Endothelial cell of umbilical vein (primary cell): ENCODE measurements at places on chromosomes 1 and 21.

GRCh38 chr1:204041232-204041767 lies 31.6 kb upstream of the SOX13 start:
- DNase-seq = no peak

GRCh38 chr1:207828046-207828445 lies 76.2 kb downstream of the CD46 start:
- DNase-seq = no peak

GRCh38 chr1:197305925-197306324 lies 37.9 kb downstream of the CRB1 start:
- no peak for DNase-seq

DNA sequence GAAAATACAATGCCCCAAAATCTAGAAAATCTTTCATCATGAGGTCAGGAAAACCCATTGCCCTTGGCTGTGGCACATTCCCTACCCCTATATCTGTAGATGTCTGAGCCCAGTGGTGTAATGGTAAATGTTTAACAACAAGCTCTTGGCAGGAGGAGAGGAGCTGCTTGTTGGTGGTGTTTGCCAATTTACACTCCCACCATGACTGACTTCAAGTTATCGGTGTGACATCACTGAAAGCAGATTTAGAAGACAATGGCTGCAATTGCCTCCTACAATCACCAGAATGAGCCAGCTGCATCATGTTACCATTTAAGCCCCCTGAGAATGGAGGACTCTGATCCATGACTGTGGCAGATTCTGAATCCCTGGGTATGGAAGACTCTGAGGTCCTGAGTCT lies 70.9 kb downstream of the SDC3 start:
- DNase-seq = no peak

DNA sequence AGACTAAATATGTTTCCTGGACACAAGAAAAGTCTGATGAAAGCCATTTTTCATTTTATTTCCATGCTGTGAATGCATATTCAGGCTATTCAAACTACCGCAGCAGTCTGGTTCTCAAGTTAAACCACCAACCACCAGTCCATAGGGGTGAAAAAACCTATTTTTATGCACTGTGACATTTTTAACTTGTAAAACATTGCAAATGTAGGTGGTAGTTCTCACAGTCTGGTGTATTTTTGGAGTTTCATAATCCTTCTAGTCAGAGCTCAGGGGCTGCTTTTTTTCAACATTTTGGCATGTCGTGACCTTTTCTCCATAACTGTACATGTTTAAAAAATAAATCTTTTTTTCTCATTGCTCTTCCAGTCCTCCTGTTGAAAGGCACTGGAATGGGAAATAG lies 907.6 kb upstream of the ADGRL2 start:
- no peak for DNase-seq

DNA sequence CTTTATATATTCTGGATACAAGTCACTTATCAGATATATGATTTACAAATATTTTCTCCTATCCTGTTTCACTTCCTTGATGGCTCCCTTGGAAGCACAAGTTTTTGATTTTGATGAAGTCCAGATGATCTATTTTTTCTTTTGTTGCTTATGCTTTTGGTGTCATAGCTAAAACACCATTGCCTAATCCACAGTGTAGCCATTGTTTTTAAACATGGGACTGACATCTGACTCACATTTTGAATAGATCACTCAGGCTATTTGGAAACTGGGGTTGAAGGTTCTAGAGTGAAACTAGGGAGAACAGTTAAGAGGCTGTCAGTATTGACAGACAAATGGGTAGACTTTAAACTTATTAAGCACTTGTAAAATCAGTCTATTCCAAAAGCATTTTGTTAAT lies 16.6 kb downstream of the AK4 start:
- DNase-seq = no peak

DNA sequence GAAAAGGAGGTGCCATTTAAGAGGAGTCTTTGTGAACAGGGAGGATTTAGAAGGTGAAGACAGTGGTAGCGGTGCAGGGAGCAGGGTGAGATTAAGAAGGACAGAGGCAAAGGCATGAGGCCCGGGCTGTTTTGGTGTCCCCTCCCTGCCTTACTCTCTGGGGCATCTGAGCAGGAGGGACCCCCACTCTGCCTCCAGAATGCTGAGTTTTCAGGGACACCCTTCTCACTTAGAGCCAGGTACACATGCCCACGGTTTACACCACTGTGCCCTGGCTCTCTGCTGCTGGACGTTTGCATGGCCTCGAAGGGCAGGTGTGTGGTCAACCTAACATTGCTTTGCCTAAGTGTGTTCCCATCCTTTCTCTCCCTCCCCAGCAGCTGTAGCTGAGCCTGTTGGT lies 20.5 kb upstream of the PARP1 start:
- no peak for DNase-seq

- DNase-seq = no peak
These were observed 55.2 kb upstream of the KCNJ6 start for GRCh38 chr21:37971390-37971950.

GRCh38 chr1:54499360-54500106 lies 48.5 kb upstream of the ACOT11 start:
- peak; percentile 43 for DNase-seq

DNA sequence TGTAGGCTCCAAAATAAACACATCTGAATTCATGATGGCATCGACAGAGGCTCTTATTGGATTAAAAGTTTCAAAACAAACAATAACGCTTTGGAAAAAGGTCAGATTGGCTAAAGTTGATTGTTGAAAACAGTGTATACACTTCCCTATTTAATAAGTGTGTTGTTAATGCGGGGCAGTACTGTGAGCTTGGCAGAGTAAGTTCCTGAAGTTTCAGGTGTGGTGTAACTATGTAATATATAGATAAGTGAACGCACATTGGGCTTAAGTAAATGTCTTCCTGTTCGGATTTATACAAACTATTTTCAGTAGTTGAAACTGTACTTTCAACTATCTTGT lies 810 bp downstream of the ZBTB37 start:
- peak; percentile 88 for DNase-seq

GRCh38 chr1:177208920-177209319 lies 38.2 kb downstream of the BRINP2 start:
- no peak for DNase-seq

- DNase-seq = no peak
These were observed 60.7 kb downstream of the CDC14A start for GRCh38 chr1:100413035-100413434.

- no peak for DNase-seq
These were observed 31.2 kb upstream of the SYNC start for GRCh38 chr1:32733582-32734321.

DNA sequence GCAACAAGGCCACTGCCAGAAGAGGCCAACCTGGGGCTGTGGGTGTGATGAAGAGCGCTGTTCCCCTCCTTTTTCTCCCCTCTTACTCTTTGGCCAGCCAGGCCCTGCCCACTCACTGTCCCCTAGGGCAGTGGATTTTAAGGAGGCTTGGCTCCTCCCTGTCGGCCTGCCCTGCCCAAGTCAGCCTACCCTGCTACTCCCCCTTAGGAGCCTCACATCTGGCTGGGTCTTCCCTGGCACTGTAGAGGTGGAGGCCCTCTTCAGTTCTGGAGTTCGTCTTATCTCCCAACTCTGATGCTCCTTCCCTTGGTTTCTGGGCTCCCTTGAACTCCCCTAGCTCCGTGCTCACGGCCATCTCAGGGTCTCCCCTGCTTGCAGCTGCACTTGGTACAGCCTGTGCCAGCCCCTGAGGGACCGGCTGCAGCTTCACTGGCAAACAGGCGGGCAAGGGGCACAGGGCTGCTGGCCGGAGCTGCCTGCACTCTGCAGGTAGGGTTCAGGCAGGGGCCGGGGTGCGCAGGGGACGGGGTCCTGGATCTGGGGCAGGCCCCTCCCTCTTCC lies 4.0 kb downstream of the AMPD2 start:
- DNase-seq = no peak

DNA sequence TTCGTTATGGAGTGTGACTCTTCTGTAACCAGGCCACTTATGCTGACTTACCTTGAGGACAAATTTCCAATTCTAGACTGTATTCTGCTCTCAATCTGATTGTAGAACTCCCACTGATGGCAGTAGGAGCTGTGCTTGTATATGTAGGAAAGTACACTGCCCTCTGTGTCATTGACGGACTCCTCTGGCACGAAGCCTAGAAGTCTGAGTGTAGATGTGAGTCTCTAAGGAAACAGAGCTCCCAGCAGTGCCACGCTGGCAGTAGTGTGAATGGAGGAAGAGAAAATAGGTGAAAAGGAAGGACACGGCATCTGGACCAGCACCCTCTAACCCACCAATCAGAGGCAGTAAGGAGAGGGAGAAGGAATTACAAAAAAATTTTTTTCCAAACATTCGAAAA lies 130.4 kb upstream of the ADGRL2 start:
- DNase-seq = peak; percentile 98

DNA sequence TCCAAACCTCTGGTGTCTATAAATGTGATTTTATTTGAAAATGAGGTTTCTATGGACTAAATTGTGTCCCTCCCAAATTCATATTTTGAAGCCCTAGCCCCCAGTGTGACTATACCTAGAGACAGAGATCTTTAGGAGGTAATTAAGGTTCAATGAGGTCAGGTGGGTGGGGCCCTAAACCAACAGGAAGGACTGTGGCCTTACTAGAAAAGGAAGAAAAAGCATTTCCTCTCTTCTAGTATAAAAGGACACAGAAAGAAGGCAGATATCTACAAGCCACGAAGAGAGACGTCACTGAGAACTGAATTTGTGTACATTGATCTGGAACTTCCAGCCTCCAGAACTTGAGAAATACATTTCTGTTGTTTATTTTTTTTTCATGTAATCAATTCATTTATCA lies 123.1 kb upstream of the RUNX1 start:
- DNase-seq = no peak

GRCh38 chr1:156926175-156926574 lies 5.7 kb downstream of the LRRC71 start:
- DNase-seq = no peak

- no peak for DNase-seq
These were observed 20.2 kb upstream of the FAM131C start for GRCh38 chr1:16093611-16094010.

DNA sequence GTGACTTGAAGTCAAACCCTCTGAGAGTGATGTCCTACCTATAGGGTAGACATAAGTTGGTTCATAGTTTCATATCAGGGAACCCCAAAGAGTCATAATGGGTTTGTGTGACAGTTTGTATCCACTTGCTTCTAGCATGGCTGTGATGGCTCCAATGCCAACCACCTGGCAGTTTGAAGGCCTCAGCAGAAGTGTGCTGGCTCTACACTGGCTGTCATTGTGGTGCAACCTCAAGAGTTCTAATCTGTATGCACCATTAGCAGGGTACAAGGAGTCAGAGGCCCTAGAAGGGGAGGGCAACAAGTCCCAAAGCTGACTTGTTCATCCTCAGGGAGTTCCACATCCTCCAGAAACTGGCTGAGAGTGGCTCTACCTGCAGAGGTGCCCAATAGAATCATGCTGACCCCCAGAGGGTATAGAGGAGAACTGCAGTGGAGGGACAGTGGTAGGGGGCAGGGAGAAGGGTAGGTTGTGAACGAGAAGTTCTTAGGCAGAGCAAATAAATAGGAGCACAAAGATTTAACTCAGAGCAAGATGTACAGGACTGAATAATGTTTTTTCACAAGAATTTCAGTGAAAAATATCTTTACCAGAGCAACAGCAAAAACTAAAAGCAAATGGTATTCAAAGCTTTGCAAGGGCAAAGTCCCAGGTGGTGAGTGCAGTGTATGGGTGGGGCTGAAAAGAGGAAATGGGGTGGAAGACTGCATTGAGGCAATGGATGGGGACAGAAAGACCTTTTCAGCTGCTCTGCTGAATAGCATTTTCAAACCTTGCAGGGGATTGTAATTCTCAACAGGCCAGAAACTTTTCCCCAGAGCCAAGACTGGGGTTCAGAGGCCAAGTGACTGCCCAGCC lies 3.2 kb downstream of the FCRL2 start:
- no peak for DNase-seq

GRCh38 chr1:199983531-199983930 lies 44.0 kb upstream of the NR5A2 start:
- no peak for DNase-seq

- no peak for DNase-seq
These were observed 126.2 kb downstream of the SIK1 start for GRCh38 chr21:43300496-43301408.

- no peak for DNase-seq
These were observed 15.4 kb downstream of the PDXK start for GRCh38 chr21:43734131-43734927.

- peak; percentile 93 for DNase-seq
These were observed 102.3 kb upstream of the LMO4 start for GRCh38 chr1:87226341-87226760.

DNA sequence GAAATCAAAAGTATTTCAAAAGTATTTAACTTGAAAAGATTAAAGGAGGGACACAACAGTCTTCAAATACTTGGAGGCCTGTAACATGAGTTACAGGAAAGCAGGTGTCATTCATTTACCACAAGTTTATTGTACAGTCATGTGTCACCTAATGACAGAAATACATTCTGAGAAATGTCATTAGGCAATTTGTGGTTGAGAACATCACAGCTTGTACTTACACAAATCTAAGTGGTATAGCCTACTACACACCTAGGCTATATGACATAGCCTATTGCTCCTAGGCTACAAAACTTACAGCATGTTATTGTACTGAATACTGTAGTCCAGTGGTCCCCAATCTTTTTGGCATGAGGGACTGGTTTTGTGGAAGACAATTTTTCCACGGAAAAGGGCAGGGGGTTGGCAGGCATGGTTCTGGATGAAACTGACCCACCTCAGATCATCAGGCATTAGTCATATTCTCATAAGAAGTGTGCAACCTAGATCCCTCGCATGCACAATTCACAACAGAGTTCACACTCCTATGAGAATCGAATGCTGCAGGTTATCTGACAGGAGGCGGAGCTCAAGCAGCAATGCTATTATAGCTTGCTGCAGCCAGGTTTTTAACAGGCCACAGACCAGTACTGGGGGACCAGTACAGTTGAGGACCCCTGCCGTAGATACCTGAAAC lies 25.0 kb upstream of the PHTF1 start:
- no peak for DNase-seq

DNA sequence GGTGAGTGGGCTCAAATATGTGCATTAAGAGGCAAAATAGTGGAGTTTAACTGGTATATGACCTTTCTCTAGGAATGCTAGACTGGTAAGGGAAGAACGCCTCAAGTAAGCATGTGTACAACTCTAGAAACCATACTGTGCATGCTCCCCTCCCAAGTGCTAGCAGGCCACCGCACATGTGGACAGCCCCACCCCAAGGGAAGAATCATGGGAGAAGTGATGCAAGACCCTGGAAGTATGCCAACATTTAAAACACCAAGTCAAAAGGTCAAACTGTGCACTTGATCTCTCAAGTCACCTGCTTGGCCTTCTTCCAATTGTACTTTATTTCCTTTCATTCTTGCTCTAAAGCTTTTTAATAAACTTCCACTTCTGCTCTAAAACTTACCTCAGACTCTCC lies 120.4 kb downstream of the WDR3 start:
- no peak for DNase-seq

DNA sequence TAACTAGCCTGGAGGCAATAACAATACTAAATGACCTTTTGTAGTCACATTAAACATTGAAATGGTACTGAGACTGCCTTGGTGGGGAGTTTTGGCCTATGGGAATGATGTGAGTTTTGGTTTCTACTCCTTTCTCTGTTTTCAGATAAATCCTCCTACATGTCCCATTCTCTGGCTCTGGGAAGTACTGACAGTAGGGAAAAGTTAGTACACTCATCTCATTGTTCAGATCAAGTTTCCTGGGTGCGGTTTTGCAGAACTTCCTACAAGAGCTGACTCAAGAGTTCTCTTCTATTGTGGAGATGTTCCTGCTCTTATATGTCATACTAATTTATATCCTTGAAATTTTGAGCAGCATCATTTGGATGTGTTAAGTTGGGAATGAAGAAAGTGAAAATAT lies 74.2 kb upstream of the MACF1 start:
- no peak for DNase-seq

- no peak for DNase-seq
These were observed 124.5 kb downstream of the ZNF648 start for GRCh38 chr1:181936768-181937581.
